ENCODE measurements at places on chromosomes 2 and 18.

GRCh38 chr2:95346231-95346737 lies 49.1 kb downstream of the KCNIP3 start:
- no peaks in the 10 kb centered on the region for H3K36me3 ChIP-seq
- DNase-seq = peak; percentile 78
- peaks cover 21% of the 10 kb centered on the region for H3K4me1 ChIP-seq
- H3K4me3 ChIP-seq = peak overlapping the region; percentile 48
- H3K27me3 ChIP-seq = peaks cover 39% of the 10 kb centered on the region

GRCh38 chr2:1707771-1708418 lies 36.4 kb downstream of the PXDN start:
- no peaks in the 10 kb centered on the region for H3K27me3 ChIP-seq
- peaks cover 48% of the 10 kb centered on the region for H3K4me1 ChIP-seq
- peak; percentile 97 for DNase-seq

DNA sequence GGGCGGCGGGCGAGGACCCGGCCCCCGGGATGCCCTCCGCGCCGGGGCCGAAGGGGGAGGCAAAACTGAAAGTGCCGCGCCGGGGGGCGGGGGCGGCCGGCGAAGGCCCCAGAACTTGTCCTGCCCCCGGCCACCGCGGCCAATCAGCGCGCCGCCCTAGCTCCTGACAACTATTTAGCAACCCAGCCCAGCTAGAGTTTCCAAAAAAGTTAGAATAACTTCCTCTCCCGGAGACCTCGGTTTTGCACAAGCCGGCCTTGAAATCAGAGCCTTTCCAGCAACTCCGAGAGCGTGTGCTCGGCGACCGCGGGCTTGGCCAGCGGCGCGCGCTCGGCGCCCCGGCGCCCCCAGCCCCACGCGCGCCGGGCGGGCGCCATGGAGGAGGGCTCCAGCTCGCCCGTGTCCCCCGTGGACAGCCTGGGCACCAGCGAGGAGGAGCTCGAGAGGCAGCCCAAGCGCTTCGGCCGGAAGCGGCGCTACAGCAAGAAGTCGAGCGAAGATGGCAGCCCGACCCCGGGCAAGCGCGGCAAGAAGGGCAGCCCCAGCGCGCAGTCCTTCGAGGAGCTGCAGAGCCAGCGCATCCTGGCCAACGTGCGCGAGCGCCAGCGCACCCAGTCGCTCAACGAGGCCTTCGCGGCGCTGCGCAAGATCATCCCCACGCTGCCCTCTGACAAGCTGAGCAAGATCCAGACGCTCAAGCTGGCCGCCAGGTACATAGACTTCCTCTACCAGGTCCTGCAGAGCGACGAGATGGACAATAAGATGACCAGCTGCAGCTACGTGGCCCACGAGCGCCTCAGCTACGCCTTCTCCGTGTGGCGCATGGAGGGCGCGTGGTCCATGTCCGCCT lies at the start of gene TWIST2:
Gene TWIST2, plus strand, starts transcription at position 245 of the 850 bp plus-strand sequence. Its CDS starts 131 bp downstream, at position 376.
- peak within 1 kb of the TSS; percentile 67 for H3K27ac ChIP-seq
- H3K4me1 ChIP-seq = peaks cover 25% of the 10 kb centered on the region
- H3K27me3 ChIP-seq = peaks cover 67% of the 10 kb centered on the region
- peak within 1 kb of the TSS; percentile 58 for H3K4me3 ChIP-seq
- DNase-seq = peak; percentile 97
- H3K36me3 ChIP-seq = no peaks in the 10 kb centered on the region

- no peaks in the 10 kb centered on the region for H3K36me3 ChIP-seq
- no peak overlapping the region for H3K4me3 ChIP-seq
- no peak overlapping the region for H3K27ac ChIP-seq
Observed at GRCh38 chr18:21183670-21184069, 58.4 kb upstream of the GREB1L start.

DNA sequence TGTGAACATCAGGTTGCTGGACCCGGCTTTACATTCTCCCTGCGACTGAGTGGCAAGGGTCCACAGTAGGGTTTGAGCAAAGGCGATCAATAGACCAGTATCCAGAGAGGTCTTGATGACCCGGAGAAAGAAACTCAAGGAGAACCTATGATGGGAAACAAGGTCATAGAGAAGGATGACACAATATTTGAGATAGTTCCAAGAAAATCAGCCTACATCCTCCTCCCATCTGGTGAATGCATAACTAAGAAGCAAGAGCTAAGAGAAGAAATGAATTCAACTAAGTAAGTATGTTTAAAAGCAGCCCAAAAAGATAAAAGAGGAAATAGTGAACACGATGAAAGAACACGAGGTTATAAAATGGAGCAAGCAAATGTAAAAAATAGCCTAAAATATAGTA lies 166.3 kb downstream of the CD8B2 start:
- H3K4me1 ChIP-seq = no peaks in the 10 kb centered on the region
- H3K36me3 ChIP-seq = no peaks in the 10 kb centered on the region
- H3K4me3 ChIP-seq = no peak overlapping the region
- no peaks in the 10 kb centered on the region for H3K27me3 ChIP-seq
